Activated naive CD4-positive, alpha-beta T cell treated with anti-CD3 and anti-CD28 coated beads, Interleukin-2, amount 10 ng/mL, durations not matched to agents 7 days and 5 days (primary cell): ENCODE measurements at places on chromosomes 12 and 14.
A peak's percentile ranks its signal among the peaks of the same experiment; 100 is the strongest.

- no peak overlapping the region for H3K4me3 ChIP-seq
- no peaks in the 10 kb centered on the region for H3K27me3 ChIP-seq
- H3K4me1 ChIP-seq, result no peaks in the 10 kb centered on the region
- no peaks in the 10 kb centered on the region for H3K36me3 ChIP-seq
- no peak overlapping the region for H3K27ac ChIP-seq
Observed at GRCh38 chr14:32703183-32703621, 235.5 kb upstream of the NPAS3 start.

GRCh38 chr12:26125400-26126339, 833 bp upstream of the BHLHE41 start:
- H3K27me3 ChIP-seq, result peaks cover 96% of the 10 kb centered on the region
- peak; percentile 38 for DNase-seq
- H3K27ac ChIP-seq, result peak overlapping the region; percentile 11
- peaks cover 1% of the 10 kb centered on the region for H3K36me3 ChIP-seq
- H3K4me1 ChIP-seq, result peaks cover 47% of the 10 kb centered on the region
- peak overlapping the region; percentile 73 for H3K4me3 ChIP-seq

DNA sequence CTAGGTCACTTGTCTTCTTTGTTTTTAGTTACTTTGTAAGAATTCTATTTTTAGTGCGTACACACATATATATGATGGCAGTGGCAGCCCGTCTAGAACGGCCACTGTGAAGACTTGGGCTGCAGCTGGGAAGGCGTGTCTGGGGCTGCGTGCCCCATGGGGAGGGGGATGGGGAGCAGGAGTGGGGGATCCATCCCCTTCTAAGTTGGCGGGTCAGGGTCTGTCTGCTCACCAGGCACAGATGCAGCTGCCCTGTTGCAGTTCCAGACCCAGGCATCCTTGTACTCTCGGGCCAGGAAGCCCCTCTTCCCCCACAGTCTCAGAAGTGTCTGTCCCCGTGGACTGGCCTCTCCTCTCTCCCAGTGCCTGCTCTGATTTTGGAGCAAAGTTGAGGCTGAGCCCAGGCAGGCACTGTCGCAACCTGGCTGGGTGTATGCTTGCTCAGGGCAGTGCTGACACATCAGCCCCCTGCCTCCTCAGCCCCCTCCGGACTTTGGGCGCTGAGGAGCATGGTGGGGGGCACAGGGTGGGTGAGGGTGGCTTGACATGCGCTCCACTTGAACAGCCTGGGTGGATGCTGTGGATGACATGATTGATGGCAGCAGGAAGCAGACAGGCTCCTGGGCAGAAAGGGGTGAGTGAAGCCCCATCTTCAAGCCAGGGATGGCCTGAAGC, 271.2 kb upstream of the NAV3 start:
- no peaks in the 10 kb centered on the region for H3K36me3 ChIP-seq
- no peak for DNase-seq
- no peak overlapping the region for H3K27ac ChIP-seq
- H3K4me1 ChIP-seq, result no peaks in the 10 kb centered on the region
- H3K4me3 ChIP-seq, result no peak overlapping the region

DNA sequence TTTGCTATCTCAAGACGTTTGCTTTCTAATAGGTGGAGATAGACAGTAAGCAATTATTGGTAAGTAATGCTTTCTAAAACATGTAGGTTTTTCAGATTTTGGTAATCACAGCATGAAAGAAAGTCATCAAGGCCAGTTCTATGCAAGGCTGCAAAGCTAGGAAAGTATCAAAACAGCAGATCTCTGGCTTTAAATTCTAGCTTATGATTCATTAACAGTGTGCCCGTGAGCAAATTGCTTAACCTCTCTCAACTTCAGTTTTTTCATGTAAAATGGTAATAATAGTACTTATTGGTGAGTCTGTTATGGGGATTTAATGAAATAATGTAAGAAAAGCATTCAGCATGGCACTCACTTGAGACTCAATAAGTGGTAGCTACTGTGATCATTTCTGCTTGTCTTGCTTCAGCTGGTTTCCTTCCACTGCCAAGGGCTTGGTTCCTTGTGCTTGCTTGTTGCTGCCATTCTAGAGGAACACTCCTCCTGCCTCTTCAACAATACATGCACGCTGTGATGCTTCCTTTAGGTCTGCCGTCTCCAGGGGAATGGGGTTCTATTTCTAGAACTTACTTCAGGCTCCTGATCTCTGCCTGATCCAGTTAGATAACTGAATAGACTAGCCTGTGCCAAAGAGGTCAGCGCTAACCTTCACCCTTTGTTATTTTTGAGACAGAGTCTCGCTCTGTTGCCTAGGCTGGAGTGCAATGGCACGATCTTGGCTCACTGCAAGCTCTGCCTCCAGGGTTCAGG, 88.4 kb downstream of the CAND1 start:
- H3K36me3 ChIP-seq, result no peaks in the 10 kb centered on the region
- no peak overlapping the region for H3K4me3 ChIP-seq
- H3K27me3 ChIP-seq, result peaks cover 5% of the 10 kb centered on the region
